ENCODE measurements at places on chromosomes 13 and 19.
A peak's percentile ranks its signal among the peaks of the same experiment; 100 is the strongest.

DNA sequence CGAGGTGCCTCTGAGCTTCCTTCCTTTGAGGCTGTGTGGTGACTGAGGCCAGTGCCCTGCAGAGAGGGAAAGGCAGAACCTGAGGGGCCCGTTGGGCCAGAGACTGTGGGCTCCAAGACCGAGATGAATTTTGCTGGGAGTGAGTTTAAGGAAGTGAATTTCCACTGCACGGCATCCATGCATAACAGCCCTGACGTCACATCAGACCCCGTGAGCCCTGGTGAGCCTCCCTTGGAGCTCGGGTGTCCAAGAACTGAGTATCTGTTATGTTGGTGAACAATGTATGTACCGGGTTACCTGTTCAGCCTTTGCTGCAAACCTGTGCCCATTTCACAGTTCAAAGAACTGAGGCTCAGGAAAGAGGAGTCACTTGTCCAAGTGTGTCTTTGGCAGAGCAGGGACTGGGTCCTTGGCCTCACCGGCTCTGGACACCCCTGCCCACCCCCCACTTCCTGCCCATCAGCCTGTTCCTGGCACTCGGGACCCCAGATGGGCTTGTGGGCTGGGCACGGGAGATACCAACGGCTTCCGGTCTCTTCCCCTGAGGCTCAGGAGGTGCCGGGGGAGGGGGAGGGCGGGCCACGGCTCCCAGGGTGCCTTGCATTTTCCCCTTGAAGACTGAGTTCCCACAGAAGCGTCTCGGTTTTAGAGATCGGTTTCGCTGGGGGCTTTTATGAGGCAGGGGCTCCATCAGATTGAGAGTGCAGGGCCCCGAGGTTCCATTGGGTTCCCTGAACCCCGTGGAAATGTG lies 33.7 kb downstream of the NFILZ start:
- DNase-seq = peak; percentile 35

DNA sequence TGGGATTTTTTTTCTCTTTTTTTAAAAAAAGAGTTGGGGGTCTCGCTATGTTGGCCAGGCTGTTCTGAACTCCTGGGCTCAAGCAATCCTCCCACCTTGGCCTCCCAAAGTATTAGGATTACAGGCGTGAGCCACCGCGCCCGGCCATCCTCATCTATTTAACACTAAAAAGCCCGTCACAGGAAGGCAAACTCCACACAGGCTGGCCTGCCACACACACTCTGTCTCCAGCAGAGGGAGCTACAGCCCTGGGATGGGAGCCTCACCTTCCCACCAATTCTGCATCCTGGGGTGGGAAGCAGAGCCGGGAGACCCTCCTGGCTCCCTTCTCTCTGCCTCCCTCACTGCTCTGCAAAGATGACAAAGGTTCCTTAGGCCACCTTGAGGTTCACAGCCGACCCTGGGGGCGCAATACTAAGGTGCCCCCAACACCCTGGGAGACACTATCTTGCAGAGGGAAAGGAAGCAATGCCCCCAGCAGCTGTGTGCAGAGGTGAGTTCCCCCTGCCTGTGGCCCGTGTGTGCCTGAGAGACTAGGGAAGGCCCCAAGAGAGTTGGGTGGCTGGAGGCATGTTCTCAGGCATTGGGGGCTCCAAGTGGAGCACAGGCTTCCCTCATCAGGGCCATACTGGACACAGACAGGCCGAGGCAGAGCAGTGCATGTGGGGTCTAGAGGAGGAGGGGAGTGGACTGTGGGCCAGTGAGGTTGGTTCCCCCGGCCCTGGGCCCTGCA lies 27.4 kb upstream of the TIMM44 start:
- DNase-seq = peak; percentile 66

DNA sequence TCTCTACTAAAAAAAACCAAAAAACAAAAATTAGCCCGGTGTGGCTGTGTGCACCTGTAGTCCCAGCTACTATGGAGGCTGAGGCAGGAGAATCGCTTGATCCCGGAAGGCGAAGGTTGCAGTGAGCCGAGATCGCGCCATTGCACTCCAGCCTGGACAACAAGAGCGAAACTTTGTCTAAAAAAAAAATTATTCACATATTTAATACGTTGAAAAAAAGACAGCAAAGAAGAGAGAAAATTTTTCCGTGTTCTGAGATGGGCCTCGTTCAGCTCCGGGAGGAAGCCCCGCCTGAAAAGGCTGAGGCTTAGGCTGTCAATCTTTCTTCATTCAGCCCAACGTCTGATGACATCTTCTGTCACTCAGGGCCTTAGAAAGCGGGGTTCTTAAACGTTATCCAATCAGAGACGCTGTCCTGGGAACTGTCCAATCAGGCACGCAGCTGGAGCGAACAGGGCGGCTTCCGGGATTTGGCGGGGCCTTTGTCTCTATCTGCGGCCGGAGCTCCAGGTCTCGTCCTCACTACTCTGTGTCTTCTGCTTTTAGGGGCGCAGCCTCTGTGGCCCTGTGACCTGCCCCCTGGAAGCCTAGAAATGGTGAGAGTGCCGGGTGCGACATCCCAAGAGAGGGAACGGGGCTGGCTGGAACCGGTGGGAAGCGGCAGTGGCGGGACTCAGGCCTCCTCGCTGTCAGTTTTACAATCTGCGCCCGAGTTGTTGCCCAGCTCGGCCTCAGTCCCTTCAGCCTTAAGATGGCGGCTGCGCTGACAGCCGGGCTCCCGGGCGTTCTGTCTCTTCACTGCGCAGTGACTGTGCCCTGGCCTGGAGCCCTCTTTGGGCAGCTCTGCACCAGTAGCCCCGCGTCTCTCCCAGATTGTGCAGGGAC lies at the start of gene ZNF726:
TSS of gene ZNF726 (plus strand) at position 485 of the 885 bp plus-strand sequence. CDS start at position 594, 109 bp downstream.
- peak; percentile 66 for DNase-seq

DNA sequence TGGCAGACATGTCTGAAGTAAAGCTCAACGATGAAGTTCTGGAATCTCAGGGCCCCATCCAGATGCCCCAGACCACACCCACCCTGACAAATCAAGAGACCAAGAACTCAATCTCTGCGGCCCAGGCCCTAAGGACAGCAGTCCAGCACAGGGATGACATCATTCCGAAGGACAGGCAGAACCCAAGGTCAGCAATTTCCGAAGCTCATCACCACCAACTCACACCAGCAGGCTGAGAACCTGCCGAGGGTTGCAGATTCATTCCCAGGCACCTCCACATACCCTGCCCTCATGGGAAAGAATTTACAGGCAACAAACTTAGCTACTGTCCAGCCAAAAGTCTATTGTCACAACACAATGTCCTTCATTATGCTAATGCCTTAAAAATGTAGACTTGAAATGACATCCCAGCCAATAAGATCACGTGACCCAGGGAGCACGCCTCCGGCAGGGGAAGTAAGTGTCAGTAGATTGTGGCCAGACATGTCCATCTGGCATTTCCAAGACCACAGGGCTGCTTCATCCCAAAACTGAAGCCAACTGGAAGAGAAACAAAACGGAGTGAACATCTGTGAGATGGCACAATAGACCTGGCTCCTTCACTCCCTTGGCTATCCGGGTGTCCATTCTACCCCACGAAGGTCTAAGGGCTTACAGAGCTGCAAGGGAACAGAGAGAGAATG lies 98.8 kb downstream of the CRYL1 start:
- no peak for DNase-seq

DNA sequence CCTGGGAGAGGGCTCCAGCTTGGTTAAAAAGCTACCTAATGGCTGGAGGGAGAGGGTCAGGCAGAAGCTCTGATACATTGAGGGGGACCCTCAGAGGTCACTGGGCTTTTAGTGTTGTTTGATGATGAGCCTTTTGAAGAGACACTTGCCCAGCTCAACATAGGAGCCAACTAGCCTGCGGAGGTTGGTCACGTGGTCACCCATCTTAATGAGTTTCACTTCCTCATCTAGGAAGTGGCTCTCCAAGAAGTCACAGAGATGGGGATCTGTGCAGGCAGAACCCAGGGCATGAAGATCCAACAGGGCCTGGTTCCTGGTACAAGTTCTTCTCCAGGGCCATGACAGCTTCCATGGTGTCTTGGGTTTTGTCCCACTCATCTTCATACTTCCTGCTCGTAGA lies 33.4 kb downstream of the IPO5 start:
- no peak for DNase-seq

All from GM13977 (cell line).